Gastrocnemius medialis (tissue), 4 donors: ENCODE measurements at places on chromosomes 4 and X. TPM values are rescaled to one million over a fixed set of nuclear protein-coding genes. Genes with fewer than 3 reads are reported as not detected.
A peak's percentile ranks its signal among the peaks of the same experiment; 100 is the strongest.

The CHM gene
- total RNA-seq: 12.6 TPM

The FAM47E gene
- total RNA-seq: 0.56 TPM

The NONO gene
- 92.2 TPM for total RNA-seq

The FRAS1 gene
- 0.52 TPM for total RNA-seq

The ASB9 gene
- 1.7 TPM for total RNA-seq

The TRMT10A gene
- total RNA-seq: 2.6 TPM

The NEXMIF gene
- 0.02 TPM for total RNA-seq

The FHIP1A gene
- total RNA-seq: 41.9 TPM

The XKRX gene
- not detected for total RNA-seq

The PCYT1B gene
- total RNA-seq: not detected

The GPC4 gene
- 14.9 TPM for total RNA-seq

The DUSP21 gene
- total RNA-seq: not detected

The FGF13 gene
- 12.5 TPM for total RNA-seq

The CXCL13 gene
- total RNA-seq: not detected

GRCh38 chr4:156377036-156377710, 423.5 kb upstream of the CTSO start:
- H3K36me3 ChIP-seq: no peaks in the 10 kb centered on the region
- no peaks in the 10 kb centered on the region for H3K27me3 ChIP-seq
- H3K4me3 ChIP-seq: no peak overlapping the region
- H3K27ac ChIP-seq: no peak overlapping the region
- no peak for DNase-seq
- no peaks in the 10 kb centered on the region for H3K4me1 ChIP-seq

DNA sequence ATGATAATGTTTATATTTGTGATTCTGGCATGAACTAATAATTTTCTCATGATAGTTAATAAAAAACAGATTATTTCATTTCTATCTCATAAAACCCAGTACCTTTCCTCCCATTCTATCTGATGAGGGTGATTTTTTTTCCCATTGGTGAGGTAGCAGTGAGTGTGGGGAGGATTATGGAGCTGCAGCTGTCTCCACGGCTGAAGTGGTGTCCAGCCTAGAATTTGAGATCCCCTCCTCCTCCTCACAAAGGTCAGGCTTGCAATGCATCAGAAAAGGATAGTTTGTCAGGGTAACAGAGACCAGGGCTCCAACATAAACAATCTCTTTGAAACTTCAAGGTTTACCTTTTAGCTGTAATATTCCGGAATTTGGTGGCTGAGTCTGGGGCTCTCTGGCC, 60.9 kb downstream of the C4orf51 start:
- no peak overlapping the region for H3K27ac ChIP-seq
- no peaks in the 10 kb centered on the region for H3K27me3 ChIP-seq
- H3K4me3 ChIP-seq: no peak overlapping the region
- H3K4me1 ChIP-seq: peaks cover 13% of the 10 kb centered on the region
- H3K36me3 ChIP-seq: no peaks in the 10 kb centered on the region
- no peak for DNase-seq

GRCh38 chr4:150828159-150828558, 186.9 kb downstream of the LRBA start:
- no peaks in the 10 kb centered on the region for H3K27me3 ChIP-seq
- H3K27ac ChIP-seq: no peak overlapping the region
- H3K36me3 ChIP-seq: peaks cover 10% of the 10 kb centered on the region
- DNase-seq: no peak

- H3K4me1 ChIP-seq: no peaks in the 10 kb centered on the region
- no peak overlapping the region for H3K27ac ChIP-seq
- no peaks in the 10 kb centered on the region for H3K27me3 ChIP-seq
- DNase-seq: no peak
- H3K36me3 ChIP-seq: no peaks in the 10 kb centered on the region
Observed at GRCh38 chr4:164116286-164116685, 621.8 kb downstream of the TMA16 start.

GRCh38 chr4:150782921-150783320, 201.0 kb downstream of the MAB21L2 start:
- no peaks in the 10 kb centered on the region for H3K36me3 ChIP-seq
- H3K27ac ChIP-seq: no peak overlapping the region
- no peaks in the 10 kb centered on the region for H3K4me1 ChIP-seq
- no peaks in the 10 kb centered on the region for H3K27me3 ChIP-seq
- no peak for DNase-seq

DNA sequence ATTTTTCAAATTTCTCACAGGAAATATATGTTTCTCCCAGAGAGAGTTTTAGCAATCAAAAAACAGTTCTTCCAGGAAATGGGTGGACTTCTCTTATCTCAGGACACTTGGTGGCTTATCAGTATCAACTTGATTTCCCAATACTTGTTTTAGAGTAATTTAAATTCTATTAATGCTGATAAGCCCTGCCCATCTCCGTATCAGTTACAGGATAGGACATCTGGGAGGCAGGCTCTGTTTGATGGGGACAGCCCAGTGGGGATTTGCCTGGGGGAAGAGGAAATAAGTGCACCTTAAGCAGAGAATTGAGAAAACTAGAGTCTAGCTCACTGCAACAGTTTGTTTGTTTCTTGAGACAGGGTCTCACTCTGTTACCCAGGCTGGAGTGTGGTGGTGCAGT, 43.2 kb upstream of the PDGFRA start:
- H3K4me3 ChIP-seq: no peak overlapping the region
- H3K27ac ChIP-seq: no peak overlapping the region
- no peak for DNase-seq
- H3K36me3 ChIP-seq: no peaks in the 10 kb centered on the region

- no peak overlapping the region for H3K27ac ChIP-seq
- no peaks in the 10 kb centered on the region for H3K27me3 ChIP-seq
- DNase-seq: no peak
- no peaks in the 10 kb centered on the region for H3K36me3 ChIP-seq
Observed at GRCh38 chr4:54213001-54213400, 16.1 kb upstream of the PDGFRA start.

DNA sequence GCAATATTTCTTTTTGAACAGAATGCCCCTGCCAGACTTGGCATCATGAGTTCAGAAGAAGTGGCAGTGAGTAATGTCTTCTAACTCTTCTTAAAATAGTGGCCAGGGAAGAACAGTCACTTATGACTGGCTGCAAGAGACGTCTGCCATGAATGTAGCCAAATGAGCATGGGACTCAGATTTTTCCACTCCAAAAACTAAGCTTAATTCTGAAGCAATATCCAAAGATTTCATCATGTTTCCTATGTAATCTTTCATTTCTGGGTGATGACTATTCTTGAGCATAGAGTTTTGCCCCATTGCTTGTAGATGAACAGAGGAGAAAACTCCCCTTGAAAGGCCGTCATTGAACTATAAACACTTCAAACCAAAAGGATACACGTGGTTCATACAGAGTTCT, 11.8 kb downstream of the AMBN start:
- no peaks in the 10 kb centered on the region for H3K36me3 ChIP-seq
- no peak overlapping the region for H3K4me3 ChIP-seq
- no peak for DNase-seq
- H3K27ac ChIP-seq: no peak overlapping the region

DNA sequence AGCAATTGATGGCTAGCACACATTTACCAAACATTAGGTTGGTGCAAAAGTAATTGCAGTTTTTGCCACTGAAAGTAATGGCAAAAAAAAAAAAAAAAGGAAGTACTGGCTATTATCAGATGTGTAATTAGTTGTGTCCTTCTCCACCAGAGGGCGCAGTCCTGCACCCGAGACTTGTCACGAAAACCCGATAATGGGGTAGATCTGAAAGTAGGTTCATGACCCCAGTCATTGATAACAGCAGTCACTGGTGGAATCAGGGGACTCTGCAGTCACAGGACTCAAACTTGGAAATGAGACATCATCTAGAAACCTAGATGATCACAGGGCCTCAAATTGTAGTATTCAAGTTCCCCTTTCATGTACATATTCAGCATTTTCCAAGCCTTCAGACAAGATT, 13.1 kb upstream of the ACOT9 start:
- H3K4me3 ChIP-seq: no peak overlapping the region
- H3K27me3 ChIP-seq: no peaks in the 10 kb centered on the region
- H3K4me1 ChIP-seq: no peaks in the 10 kb centered on the region
- H3K27ac ChIP-seq: no peak overlapping the region

GRCh38 chrX:49129427-49129826, 5.9 kb upstream of the GPKOW start:
- H3K4me1 ChIP-seq: no peaks in the 10 kb centered on the region
- no peaks in the 10 kb centered on the region for H3K36me3 ChIP-seq
- no peak for DNase-seq
- H3K27ac ChIP-seq: no peak overlapping the region
- H3K4me3 ChIP-seq: no peak overlapping the region
- H3K27me3 ChIP-seq: no peaks in the 10 kb centered on the region

GRCh38 chr4:72577211-72577610, 8.2 kb upstream of the ADAMTS3 start:
- no peak for DNase-seq
- H3K27ac ChIP-seq: no peak overlapping the region
- no peaks in the 10 kb centered on the region for H3K36me3 ChIP-seq
- H3K27me3 ChIP-seq: no peaks in the 10 kb centered on the region

- no peak overlapping the region for H3K4me3 ChIP-seq
- H3K27me3 ChIP-seq: no peaks in the 10 kb centered on the region
- no peaks in the 10 kb centered on the region for H3K36me3 ChIP-seq
- no peak overlapping the region for H3K27ac ChIP-seq
- DNase-seq: no peak
Observed at GRCh38 chrX:19604375-19604774, 89.1 kb upstream of the MAP3K15 start.

DNA sequence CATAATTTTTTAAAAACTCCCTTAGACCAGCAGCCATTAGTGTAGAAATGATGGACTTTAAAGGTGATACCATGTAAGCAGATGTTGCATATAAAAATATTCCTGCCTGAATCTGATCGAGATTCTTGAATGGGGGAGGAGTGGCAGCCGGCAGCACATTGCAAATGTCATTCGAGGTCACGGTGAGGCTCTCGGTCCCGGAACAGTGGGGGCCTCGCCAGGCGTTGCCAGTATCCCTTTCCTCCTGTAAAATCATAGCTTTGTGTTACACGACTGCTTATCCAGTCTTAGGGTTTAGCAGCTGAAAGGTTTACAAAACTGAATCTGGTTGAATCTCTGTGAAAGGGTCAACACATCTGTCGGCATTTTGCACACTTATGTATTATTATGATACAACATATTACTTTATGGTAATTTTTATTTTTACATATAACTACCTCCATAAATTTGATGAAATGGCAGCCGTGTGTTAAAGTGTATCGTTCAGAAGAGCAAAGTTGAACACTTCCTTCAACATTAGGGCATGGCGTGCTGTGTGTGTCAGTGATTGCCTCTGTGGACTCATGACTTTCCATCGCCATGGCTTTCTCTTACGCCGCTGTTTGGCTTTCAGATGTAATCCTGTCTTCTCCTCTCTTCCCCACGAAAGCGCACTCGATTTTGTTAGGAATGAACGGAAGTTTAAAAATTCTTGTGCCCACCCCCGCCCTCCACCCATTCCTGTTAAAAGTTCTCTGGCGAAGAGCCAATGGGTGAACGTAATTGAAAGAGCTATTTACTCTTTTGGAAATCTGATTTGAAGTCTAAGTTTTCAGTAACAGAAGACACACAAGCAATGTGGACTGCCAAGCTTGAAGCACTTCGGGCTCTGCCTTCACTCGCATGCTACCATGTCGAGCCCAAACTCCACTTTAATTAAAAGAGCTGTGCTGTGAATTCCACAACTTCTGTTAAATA, 114.8 kb downstream of the STOX2 start:
- peak overlapping the region; percentile 41 for H3K27ac ChIP-seq
- DNase-seq: no peak
- no peaks in the 10 kb centered on the region for H3K27me3 ChIP-seq
- H3K4me3 ChIP-seq: peak overlapping the region; percentile 40
- H3K36me3 ChIP-seq: no peaks in the 10 kb centered on the region
- peaks cover 6% of the 10 kb centered on the region for H3K4me1 ChIP-seq

- H3K27ac ChIP-seq: no peak overlapping the region
- no peak overlapping the region for H3K4me3 ChIP-seq
- H3K27me3 ChIP-seq: no peaks in the 10 kb centered on the region
- no peak for DNase-seq
Observed at GRCh38 chrX:9227276-9227675, 193.3 kb upstream of the FAM9B start.

DNA sequence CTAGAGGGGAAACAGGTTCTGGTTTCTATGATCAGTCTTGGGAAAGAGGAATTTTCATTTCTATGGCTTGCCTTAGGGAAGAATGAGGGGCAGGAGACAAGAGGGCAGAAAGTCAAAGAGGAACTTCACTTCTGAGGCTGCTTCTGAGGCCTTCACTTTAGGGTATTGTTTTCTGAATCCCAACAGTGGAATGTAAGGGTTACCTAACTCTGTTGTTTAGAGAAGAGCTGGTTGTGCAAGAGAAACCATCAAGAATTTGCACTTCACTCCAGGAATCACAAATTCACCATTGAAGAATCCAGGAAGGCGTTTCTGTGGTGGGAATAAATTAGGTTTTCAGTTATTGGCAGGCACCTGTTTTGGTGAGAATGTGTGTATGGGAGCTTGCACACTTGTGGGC, 126.7 kb upstream of the AMOT start:
- H3K27me3 ChIP-seq: no peaks in the 10 kb centered on the region
- no peak overlapping the region for H3K4me3 ChIP-seq
- DNase-seq: no peak

DNA sequence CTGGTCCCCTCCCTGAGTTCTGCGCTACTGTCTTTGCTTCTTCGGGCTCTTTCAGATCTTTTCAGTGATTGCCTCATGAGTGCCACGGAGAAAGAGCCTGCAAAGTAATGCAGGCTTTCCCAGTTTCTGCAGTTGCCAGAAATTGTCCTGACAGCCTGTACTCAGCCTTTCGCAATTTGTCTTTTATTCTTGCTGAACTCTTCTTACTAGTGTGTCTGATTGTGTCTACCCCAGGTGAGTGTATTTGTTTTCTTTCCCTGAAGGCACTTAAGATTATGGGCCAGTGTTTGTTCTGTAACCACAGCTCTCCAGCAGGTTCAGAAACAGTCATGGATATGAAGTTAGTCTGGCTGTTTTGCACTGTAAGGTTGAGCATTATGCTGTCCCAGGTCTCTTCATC, 47.1 kb downstream of the FAM193A start:
- no peaks in the 10 kb centered on the region for H3K36me3 ChIP-seq
- peak overlapping the region; percentile 27 for H3K27ac ChIP-seq
- peaks cover 59% of the 10 kb centered on the region for H3K4me1 ChIP-seq
- DNase-seq: no peak
- H3K27me3 ChIP-seq: no peaks in the 10 kb centered on the region

DNA sequence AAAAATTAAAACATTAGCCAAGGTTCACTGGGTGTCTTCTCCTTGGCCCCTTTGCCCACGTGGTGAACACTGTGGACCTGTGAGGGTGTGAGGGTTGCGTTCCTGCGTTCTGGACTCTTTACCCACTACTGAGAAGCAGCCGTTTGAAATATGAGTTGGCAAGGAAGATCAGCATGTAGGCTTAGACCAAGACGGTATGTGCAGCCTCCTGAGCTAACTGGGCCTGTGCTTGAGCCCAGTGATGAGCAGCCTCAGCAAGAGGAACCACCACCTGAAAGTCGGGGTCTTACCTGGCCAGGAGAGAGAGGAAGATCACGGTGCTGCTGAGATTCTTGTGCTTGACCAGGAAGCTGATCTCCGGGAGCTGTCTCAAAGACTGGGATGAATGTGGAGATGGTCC, 19.5 kb downstream of the RGS12 start:
- peaks cover 10% of the 10 kb centered on the region for H3K4me1 ChIP-seq
- no peak overlapping the region for H3K4me3 ChIP-seq
- peaks cover under 1% of the 10 kb centered on the region for H3K36me3 ChIP-seq
- no peaks in the 10 kb centered on the region for H3K27me3 ChIP-seq

- H3K4me3 ChIP-seq: no peak overlapping the region
- no peaks in the 10 kb centered on the region for H3K27me3 ChIP-seq
- H3K27ac ChIP-seq: no peak overlapping the region
- DNase-seq: no peak
Observed at GRCh38 chrX:110477593-110478228, 119.1 kb downstream of the RTL9 start.

- H3K4me1 ChIP-seq: no peaks in the 10 kb centered on the region
- H3K4me3 ChIP-seq: no peak overlapping the region
- no peak for DNase-seq
- no peak overlapping the region for H3K27ac ChIP-seq
Observed at GRCh38 chr4:86627462-86628135, 33.5 kb downstream of the PTPN13 start.
